Spleen (tissue), 13 donors: ENCODE measurements at places on chromosomes 1 and 21.

DNA sequence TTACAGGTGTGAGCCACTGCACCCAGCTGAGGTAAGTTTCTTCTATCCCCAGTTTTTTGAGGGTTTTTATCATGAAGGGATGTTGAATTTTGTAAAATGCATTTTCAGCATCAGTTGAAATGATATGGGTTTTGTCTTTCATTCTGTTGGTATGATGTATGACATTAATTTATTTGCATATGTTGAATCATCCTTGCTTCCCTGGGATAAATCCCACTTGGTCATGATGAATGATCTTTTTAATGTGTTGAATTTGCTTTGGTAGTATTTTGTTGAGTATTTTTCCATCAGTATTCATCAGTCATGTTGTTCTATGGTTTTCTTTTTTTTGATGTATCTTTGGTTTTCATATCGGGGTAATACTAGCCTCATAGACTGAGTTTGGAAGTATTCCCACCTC is 141.0 kb downstream of the RPS6KC1 start:
- DNase-seq = no peak

DNA sequence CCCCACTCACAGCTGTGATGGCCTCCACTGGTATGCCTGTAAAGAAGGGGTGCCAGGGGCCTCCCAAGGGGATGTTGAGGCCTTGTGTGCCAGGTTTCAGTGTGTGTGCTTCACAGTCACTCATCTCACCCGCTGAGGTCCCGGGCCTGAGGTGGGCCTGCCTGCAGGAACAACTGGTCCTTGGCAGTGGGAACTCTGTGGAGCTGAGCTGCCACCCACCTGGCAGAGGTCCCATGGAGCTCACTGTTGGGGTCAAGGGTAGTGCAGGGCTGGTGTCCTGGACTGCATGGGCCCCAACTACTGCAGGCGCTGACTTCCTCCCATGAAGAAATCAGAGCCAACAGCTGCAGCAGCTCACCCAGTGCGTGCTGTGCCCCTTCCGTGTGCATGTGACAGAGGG is 17.3 kb upstream of the ZNF678 start:
- peak; percentile 67 for DNase-seq

GRCh38 chr1:93029317-93029716 is 49.8 kb upstream of the MTF2 start:
- DNase-seq = no peak

GRCh38 chr1:101000131-101000873 is 25.3 kb downstream of the DPH5 start:
- DNase-seq = no peak

- DNase-seq = no peak
Measured at GRCh38 chr1:7648761-7649384, 122.2 kb upstream of the VAMP3 start.

- no peak for DNase-seq
Measured at GRCh38 chr1:102315096-102315495, 318.4 kb upstream of the OLFM3 start.

DNA sequence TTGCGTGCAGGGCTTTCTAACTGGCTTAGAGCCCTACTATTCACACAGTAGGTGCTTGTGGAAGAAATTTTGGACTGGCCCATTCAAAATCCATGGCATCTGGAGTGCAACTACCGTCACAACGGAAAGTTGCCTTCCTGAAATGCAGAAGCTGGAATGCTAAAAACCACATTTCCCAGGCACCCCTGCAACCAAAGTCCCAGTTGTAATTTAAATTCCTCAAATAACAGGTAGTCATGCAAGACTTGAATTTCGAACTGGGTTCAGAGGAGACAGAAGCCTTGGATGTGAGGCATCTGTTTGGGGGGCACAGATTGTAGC is 186.7 kb downstream of the TOMM20 start:
- no peak for DNase-seq

DNA sequence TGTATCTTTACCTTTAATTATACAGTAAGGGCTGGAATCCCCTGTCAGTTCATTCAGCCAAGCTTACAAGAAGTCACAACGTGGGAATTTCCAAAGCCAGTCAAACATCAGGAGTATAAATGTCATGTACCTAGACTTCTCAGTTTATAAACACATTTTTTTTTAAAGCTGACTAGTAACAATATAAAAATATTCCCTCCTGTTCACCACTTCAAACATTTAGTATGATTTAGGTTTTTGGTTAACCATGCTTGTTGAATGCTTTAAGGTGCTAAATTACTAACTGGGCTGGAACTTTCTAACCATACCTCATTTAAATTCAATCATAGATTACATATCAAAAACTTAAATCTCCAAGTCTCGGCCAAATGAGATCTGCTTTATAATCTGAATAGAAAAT is 44.0 kb downstream of the JAK1 start:
- DNase-seq = no peak

GRCh38 chr1:173202424-173203145 is 4.5 kb downstream of the TNFSF4 start:
- no peak for DNase-seq

DNA sequence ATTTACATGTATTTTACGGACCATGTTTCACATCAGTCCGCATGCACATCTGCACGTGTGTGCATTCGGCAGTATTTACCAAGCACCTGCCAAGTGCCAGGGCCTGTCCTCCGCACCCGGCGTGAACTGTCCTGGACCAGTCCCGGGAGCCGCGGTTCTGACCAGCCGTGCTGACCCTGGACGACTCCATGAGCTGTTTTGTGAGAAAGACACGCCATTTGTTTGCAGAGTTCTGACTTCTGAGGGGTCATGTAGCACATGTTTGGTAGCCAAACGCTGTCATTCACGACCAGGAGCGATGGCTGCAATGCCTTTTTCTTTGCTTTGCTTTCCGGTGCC is 3.3 kb upstream of the OLIG2 start:
- no peak for DNase-seq

DNA sequence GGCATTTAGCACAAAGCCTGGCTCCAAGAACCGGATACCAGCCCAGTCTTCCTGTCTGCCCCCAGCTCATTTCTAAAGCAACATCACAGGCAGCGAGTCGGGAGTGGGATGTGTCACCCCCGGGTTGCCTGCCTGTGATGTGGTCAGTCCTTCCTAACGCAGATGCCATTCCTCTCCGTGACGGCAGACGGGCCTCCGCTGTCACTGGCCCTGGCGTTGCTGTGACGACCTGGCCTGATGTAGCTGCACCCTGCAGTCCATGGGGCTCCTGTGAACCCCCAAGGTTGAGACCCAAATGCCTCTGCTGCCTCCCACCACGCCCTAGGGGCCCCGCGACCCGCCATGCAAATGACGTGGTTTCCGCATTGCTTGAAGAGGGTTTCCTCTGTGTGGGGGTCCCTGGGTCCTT is 12.3 kb downstream of the TNFRSF1B start:
- DNase-seq = no peak

DNA sequence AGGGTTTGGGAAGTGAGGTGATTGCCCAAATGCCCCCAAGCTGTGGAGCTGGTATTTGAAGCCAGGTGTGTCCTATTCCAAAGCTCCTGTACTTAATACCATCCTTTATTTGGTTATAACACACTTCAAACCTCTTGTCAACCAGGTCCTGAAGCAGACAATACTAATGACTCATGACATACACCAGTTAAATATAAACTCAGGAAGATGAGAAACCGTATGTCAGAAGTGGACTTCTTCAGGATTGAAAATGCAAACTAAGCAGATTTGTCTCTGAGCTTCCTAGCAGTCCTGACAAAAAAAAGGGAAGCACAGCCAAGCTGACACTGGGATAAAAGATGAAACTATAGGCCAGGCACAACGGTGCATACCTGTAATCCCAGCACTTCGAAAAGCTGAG is 70.6 kb downstream of the ALPL start:
- no peak for DNase-seq

- no peak for DNase-seq
Measured at GRCh38 chr1:219076326-219076937, 97.2 kb upstream of the LYPLAL1 start.

DNA sequence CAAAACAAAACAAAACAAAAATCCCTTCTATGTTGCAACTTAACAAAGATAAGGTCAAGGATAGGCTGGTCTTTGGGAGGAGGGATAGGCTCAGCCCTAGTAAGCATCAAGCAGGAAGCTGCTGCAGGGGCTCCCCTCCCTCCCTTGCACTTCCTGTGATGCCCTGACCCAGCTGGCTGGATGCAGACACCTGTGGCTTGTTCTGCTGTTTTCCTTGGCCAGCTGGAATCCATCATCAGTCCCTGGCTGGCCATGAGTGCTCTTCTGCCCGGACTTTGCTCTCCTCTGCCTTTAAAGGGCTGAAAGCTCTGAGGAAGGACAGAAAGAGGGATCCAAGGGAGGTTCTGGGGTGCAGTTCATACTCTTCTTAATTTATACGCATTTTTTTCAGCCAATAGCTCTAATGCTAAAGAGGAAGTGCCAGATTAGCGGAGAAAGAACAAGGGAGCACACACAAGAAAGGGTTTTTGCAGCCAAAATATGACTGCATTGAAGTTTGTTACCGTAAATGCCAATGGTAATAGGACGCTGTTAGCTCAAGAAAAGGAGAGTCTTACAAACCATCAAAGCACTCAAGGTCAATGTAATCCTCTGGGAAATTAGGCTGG is 19.9 kb upstream of the UBE2U start:
- no peak for DNase-seq

DNA sequence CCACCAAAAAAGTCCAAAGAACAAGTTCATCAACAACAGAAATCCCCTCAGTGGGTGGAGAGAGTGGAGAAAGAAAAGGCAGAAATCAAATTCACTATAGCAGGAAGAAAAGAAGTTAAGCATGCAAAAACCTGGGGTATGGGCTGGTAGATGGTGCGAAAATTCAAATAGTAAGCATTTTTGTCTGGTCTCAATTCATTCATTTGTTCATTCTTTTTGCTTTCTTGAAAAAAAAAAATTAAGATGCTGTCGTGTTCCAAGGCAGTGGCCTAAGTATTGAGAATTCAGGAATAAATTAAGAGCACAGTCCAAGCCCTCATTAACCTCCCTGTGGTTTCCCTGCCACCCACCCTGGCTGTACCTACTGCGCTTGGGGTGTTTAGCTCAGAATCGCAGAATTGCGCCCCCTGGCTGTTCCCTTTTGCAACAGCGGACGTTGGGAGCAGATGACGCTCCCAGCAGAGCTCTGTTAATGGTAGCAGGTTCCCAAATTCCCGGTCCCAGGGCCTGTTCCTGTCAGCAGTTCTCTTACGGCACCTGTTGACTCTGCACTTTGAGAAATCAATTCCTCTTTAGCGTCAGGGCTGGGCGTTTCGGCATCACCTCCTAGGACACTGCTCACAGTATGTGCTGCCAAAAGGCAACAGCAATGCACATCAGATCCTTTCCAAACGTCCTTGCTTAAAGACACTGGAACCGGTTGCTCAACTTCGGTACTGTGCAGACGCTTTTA is 34.0 kb upstream of the SSX2IP start:
- DNase-seq = peak; percentile 77

DNA sequence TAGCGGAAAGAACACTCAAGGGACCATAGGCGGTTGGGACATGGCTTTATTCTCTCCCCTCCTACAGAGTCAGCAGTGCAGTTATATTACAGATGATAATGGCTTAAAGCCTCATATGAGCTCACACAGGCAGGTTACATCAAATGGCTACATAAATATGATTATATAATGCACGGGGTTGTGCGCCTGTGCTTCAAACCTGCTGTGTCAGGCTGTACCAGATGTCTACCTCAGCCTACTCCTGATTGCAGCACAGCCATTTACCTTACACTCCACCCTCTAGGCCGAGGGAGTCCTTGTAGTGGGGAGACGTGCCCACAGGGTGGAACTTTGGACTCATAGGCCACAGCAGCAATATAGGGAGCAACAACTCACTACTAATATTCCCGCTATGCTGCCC is 16.4 kb upstream of the TBX19 start:
- no peak for DNase-seq

DNA sequence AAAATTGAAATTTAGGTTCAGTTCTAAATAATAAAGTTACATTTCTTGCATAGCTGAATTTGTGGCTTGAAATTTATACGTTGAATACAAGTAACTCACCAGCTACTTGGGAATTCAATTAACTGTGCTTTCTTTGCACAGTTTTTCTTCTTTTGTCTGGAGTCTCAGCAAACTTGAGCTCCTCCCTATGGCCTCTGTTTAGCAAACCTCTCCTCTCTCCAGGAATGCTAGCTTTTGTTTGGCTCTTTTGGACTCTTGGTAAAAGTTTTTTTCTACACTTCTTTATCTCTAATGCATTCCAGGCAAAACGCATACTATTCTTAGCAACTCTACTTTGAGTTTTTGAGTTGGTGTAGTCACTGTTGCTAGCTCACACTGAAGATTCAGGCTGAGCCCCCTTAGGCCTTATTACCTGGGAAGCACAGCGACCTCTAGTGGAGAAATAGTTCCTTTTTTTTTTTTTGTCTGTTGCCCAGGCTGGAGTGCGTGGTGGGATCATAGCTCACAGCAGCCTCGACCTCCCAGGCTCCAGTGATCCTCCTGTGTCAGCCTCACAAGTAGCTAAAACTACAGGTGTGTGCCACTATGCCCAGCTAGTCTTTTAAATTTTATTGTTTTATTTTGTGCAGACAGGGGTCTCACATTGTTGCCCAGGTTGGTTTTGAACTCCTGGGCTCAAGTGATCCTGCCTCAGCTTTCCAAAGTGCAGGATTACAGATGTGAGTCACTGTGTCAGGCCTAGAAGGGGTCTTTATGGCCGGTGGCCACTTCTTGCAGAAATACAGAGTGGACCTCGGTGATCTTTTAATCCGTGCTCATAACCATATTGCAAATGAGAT is 61.7 kb downstream of the CASQ2 start:
- no peak for DNase-seq

DNA sequence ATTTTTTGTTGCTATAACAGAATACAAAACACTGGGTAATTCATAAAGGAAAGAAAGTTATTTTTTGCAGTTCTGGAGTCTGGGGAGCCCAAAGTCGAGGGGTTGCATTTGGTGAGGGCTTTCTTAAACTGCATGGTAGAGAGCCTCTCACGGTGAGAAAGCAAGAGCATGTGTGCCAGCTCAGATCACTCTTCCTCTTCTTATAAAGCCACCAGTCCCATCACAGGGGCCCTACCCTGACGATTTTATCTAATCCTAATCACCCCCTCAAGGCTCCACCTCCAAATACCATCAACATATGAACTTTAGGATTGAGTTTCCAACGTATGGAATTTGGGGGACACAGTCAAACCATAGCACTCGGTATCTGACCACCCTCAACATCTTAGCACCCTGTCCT is 1.0 kb upstream of the STRIP1 start:
- DNase-seq = no peak

GRCh38 chr21:29176471-29177120 is 46.2 kb downstream of the MAP3K7CL start:
- DNase-seq = no peak

DNA sequence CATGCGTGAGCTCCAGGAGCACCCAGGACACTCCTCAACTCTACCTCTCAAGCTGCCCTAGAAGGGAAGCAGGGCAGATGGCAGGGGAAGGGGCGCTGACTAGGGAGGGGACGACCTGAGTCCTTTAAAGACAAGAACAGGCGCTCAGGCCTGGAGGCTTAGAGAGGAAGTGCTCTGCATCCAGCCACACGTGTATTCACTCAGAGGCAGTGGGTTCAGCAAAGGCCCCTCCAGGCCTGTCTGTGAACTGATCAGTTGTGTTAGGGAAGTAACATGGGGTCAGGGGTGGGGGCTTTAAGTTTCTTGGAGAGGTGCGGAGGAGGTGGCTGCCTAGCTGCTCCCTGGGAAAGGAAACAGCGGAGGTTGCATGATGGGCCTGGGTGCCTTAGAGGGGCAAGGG is 37.1 kb upstream of the ARF1 start:
- peak; percentile 49 for DNase-seq

GRCh38 chr1:186557147-186557777 is 96.3 kb upstream of the PDC start:
- DNase-seq = no peak

- peak; percentile 67 for DNase-seq
Measured at GRCh38 chr1:112712701-112713128, 2.4 kb downstream of the PPM1J start.
